PC-3 (cell line): ENCODE measurements at places on chromosomes 13 and 19. TPM values are rescaled to one million over a fixed set of nuclear protein-coding genes. Genes with fewer than 3 reads are reported as not detected.

DNA sequence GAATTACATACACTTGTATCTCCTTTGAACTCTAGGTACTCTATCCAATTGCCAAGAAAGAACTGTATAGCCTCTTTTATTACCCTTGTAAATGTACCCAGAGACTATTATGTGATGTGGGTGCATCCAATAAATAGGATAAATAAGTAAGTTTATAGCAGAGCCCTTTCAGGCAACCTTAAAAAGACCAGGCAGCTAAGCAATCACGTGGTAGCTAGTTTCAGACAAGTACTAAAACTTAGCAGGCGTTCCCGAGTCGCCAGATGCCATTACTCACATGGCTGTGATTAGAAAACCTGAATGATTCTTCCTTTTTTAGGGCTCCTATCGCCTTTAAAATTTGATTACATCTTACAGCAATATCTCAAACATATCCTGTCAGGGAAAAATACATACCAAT is 1303.0 kb downstream of the EFNB2 start:
- DNase-seq: no peak

DNA sequence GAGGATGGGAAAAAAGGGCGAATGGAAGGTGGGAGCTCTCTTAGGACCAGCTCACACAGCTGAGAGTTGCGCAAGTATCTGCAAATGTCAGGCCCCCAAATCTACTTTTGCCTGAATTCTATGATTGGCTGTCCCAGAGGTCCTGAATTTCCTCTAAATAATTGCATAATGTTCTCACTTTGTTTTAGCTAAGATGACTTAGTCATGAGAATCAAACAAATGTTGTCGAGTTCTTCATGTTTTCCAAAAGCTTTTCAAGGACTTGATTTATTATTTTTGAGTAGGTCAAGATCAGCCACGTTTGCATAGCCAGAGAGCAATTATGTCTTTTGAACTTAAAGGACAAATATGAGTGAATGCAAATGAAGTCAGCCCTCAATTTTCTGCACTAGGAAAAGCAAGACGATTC is 246.6 kb upstream of the MAB21L1 start:
- DNase-seq: no peak

GRCh38 chr13:24627946-24628345 is 52.3 kb upstream of the ATP12A start:
- DNase-seq: no peak

GRCh38 chr13:85287528-85287927 is 511.7 kb downstream of the SLITRK6 start:
- no peak for DNase-seq

DNA sequence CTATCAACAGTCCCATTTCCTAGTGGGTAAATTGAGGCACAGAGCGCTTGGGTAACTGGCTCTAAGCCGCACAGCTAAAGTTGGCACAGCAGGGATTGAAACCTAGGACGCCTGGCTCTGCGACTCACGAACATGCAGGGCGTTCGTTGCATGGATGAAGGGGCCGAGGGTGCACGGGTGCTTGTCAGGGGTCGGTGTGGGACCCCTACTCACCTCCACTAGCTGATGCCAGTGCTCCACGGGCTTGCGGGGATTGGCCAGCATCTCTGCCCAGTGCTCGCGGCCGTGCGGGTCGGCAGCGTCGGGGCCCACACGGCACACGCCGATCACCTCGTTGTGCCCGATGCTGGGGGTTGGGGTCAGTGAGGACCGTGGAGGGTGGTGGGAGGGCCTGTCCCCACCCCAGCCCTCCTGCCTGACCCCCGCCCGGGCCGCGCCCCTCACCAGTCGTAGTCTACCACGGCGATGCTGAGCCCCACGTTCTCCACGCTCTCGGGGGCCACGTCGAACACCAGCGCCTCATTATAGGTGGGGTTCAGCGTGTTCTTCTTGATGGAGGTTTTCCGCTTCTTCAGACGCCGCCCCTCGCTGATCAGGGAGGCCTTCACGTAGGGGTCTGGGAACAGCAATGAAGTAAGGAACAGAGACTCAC is 14.6 kb downstream of the SYT3 start:
- no peak for DNase-seq

- no peak for DNase-seq
Observed at GRCh38 chr13:57583529-57583928, 48.0 kb upstream of the PCDH17 start.

GRCh38 chr19:34677386-34678084 is at the start of gene ZNF302:
Gene ZNF302 (plus strand): TSS chr19:34677678. CDS start chr19:34678805, 1,127 bp downstream.
- peak; percentile 90 for DNase-seq

- no peak for DNase-seq
Observed at GRCh38 chr13:110523838-110524540, 37.5 kb downstream of the RAB20 start.

DNA sequence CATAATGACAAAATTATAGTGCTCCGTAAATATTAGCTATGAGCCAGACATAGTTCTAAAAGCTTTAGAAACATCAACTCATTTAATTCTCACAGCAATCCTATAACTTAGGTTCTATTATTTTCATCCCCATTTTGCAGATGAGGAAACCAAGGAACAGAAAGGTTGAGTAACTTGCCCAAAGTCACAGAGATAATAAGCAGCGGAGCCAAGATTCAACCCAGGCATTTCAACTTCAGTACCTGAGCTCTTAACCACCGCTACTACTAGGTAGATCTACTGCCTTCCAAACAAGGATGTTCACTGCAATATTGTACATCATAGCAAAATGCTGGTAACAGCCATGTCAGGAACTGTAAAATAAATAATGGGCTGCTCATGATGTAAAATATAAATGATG is 39.9 kb downstream of the ELF1 start:
- no peak for DNase-seq

GRCh38 chr13:102141625-102142472 is 260.0 kb downstream of the FGF14 start:
- DNase-seq: peak; percentile 39

DNA sequence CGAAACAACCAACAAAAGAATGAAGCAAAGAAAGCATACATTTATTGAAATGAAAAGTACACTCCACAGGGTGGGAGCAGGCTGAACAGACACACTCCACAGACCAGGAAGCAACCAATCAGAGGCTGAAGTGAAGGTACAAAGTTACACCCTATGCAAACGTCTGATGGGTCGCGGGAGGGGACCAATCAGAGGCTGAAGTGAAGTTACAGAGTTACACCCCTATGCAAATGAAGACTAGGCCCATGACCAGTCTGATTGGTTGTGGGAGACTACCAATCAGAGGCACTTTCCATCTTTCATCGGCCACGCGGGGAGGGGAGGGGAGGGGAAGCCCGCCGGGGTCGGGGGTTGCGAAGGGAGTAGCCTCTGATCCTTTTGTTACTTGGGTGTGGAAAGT is 12.4 kb upstream of the FBL start:
- DNase-seq: no peak

DNA sequence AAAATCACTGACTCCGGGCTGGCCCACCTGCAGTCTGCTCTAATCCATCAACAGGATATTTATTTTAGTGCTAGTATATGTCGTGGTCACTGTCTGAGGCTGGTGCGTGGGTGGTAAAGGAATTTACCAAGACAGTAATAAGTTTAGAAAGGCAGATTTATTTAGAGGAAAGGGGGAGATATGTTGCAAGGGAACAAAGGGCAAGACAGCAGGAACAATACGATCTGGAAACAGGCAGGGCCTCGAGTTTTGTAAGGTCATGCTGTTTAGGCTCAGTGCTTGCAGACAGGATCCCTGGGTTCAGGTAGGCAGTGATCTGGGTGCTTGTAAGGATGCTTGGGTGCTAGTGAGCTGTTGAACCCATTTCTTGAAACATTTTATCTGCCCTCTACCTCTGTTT is 748.2 kb upstream of the SLITRK5 start:
- no peak for DNase-seq

GRCh38 chr19:35793381-35794165 is 18.2 kb downstream of the ARHGAP33 start:
- peak; percentile 2 for DNase-seq

GRCh38 chr19:17098326-17098725 is 22.7 kb downstream of the MYO9B start:
- no peak for DNase-seq

- DNase-seq: no peak
Observed at GRCh38 chr19:14059093-14059480, 2.8 kb downstream of the PALM3 start.

- peak; percentile 37 for DNase-seq
Observed at GRCh38 chr19:5397804-5398692, 57.2 kb upstream of the ZNRF4 start.

DNA sequence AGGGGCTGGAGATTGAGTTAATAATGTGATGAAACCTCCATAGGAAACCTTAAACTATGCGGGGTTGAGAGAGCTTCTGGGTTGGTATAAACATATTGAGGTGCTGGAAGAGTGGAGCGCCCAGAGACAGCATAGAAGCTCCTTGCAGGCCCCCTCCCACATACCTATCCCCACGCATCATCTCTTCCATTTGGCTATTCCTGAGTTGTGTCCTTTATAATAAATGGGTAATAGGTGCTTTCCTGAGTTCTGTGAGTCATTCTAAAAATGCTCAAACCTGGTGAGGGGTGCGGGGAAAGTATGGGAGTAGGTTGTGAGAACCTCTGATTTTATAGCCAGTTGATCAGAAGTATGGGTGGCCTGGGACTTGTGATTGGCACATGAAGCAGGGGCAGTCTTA is 14.6 kb downstream of the CCDC122 start:
- peak; percentile 50 for DNase-seq

DNA sequence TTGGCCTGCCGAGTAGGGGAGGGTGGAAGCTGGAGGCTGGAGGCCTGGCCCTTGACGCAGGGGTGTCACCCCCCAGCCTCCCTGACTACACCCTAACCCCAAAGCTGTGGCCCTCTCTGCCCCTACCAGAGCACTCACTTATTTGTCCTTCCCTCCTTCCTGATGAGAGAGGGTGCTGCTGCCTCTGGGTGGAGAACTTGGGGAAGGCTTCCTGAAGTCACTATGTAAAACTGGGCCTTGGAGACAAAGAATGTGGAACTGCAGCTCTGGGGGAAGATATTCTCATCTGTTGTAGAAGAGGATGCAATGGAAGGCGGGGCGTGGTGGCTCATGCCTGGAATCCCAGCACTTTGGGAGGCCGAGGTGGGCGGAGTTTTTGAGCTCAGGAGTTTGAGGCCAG is 485.2 kb downstream of the ZNF536 start:
- DNase-seq: no peak

DNA sequence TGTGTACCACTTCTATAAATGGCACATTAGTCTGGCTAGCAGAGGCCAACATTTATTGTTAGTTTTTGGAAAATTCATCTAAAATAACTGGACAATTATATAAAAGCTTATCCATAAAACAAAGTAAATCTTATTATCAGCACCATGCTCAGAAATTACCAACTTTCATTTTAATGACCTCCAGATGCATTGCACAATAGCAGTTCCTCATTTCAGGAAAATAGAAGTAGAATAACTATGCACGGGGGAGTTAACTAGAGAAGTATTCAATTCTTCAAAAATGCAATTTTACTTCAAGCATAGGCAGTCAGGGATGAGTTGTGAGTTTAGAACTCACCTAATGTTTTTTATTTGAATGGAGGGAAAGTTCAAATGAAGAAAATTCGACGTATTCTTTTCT is 1023.5 kb downstream of the PCDH17 start:
- no peak for DNase-seq

DNA sequence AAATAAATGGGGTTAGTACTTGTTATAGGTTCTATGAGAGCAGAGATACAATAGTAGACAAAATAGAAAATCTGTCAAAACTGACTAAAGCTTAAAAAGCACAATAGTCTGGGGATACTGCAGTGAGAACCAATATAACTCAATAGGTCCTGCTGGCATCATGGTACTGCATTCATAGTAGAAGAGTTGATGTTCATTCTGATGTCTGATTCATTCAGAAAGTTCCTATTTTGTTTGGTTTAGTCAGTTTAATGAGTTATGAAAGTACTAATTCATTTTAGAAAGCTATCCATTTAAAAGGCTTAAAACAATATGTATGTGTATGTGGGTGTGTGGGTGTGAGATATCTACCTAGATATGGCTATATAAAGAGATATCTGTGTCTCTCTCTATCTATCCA is 152.8 kb downstream of the LHFPL6 start:
- no peak for DNase-seq

DNA sequence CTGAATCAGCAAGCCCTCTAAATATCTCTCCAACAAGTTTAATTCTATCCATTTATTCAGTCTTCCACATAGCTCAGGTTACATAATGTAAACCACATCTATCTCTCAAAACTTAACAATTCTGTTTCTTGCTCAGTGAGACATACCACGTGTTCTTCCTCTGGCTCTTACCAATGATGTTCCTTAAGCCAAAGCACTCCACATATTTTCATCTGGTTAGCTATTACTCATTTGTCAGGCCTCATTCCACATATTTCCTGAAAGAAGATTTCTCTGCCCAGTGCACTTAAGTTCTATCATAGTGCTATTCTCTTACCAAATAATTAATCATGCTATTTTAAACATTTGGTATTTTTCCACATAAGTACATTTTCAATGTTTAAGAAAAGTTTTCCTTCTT is 403.3 kb upstream of the ATXN8OS start:
- DNase-seq: no peak

DNA sequence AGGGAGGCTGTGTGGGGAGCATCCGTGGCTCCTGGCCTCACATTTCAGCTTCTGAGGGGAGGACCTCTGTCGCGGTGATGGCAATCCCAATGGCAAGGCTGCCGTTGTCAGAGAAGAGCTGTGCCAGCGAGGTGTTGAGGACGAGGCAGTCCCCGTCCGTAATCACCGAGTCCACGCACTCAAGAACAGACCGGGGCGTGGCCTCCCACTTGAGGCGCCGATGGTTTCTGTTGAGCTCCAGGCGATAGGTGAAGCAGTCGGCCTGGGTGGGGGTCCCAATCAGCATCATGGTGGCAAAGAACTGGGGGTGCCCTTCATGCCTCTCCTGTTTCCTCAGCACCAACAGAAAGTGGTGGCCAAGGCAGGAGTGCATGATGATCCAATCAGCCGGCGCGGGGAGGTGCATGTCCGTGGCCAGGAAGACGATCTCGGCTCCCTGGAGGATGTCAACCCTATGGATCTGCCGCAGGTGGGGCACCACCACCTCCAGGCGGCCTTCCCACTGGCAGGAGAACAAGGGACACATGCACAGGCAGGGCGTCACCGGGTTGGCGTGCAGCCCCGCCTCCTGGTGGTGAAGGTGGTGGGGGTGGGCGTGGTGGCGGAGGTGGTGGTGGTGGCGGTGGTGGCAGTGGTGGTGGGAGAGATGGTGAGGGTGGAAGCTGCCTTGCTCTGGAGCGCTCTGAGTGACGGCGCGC is 68.1 kb downstream of the SIAH3 start:
- DNase-seq: no peak

C19orf67 gene
- total RNA-seq: not detected in 2 replicates

TMPRSS9 gene
- 0.17 TPM in 1 of 2 replicates, not detected in the other for total RNA-seq

STOML3 gene
- total RNA-seq: not detected in 2 replicates

C1QTNF9 gene
- total RNA-seq: 0.11 TPM in 1 of 2 replicates, not detected in the other

IL12RB1 gene
- not detected in 2 replicates for total RNA-seq

CYP4F8 gene
- total RNA-seq: not detected in 2 replicates

PABPC3 gene
- 0.17 and 0.26 TPM in 2 replicates for total RNA-seq

RYR1 gene
- total RNA-seq: not detected in 2 replicates

DACT3 gene
- 1.9 and 3.1 TPM in 2 replicates for total RNA-seq

SIGLEC9 gene
- not detected in 2 replicates for total RNA-seq
